Esophagus muscularis mucosa (tissue), 4 donors: ENCODE measurements at places on chromosomes 6 and 20.

DNA sequence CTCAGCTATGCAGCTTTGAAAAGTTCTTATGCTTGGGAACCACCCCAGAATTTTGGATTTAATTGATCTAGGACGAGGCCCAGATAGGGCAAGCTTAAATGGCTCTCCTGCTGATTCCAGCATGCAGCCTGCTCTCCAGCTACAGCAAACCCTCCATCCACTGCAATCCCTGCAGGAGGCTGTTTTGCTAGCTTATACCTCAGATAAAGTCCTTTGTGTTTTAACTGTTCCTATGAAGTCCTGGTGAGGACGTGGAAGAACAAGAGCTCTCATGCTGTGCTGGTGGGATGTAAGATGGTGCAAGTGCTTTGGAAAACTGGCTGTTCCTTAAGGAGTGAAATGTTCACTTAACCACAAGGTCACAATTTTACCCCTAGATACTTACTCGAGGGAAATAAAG is 25.5 kb upstream of the NXT1 start:
- no peak overlapping the region for H3K27ac ChIP-seq
- no peak for DNase-seq
- no peak overlapping the region for H3K4me3 ChIP-seq
- no peaks in the 10 kb centered on the region for H3K36me3 ChIP-seq
- no peaks in the 10 kb centered on the region for H3K27me3 ChIP-seq

DNA sequence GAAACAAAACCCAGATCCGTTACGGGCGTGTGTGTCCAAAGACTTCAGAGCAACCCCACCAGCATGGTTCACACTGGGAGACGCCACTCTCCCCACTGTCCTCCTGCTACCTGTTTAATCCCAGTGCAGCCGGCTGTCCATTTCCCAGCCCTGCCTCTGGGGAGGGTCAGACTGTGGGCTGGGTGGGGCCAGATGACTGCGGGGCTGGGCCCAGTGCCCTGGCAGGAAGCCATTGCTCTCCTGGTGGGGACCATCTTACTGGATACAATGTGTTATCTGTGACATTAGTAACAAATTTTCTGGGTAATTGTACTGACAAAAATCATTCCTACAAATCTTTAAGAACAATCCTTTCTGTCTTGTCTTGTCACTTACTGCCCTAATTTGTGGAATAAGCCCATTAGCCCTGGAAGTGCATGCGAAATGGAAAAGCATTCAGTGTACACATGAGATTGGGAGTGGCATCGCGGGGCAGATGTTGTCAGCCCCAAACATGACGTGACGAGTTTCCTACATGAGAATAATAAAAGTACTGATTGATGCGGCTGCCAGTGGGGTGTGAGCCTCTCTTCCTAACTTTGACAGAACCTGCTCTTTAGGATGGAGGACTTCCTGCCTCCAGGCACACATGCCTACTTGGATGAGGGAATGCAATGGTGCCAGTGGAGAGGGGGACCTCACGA is 37.9 kb upstream of the PCMTD2 start:
- no peaks in the 10 kb centered on the region for H3K36me3 ChIP-seq
- H3K27ac ChIP-seq: no peak overlapping the region
- no peaks in the 10 kb centered on the region for H3K27me3 ChIP-seq
- no peak for DNase-seq
- H3K4me3 ChIP-seq: no peak overlapping the region

DNA sequence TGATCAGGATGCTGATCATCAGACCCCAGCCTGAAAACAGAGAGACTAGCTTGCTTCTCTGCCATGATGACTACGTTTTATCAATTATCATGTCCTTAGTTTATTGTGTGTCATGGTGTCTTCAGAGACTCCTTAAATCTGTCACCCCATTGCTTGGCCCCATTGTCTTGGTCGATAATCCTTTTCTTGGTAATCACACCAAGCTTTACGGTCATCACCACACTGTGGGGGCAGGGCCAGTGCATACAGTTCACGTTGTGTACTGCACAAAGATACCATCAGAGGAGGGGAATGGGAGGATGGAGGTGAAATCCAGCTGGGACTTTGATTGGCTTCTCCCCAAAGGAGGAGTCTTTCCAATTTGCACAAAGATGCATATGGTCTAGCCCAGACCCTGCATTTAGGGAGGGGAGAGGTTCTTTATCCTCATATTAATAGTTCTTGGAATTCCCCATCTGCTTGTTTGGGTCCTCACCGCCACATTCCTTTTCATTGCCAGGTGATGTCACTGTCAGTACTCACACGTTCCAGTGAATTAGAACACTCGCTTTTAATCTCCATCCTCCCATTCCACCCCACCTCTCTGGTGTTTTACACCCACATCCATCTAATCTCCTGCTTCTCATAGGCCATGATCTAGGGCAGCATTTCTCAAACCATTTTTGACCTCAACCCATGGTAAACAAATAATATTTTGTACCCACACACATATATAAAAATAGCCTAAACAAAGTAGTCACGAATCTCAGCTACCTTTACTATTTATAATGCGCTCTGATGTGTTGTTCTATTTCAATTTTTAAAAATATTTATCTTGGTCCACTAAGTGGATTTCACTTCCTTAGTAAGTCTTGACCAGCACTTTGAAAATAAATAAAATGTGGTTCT is 5.7 kb downstream of the ETV7 start:
- H3K27ac ChIP-seq: no peak overlapping the region
- H3K4me3 ChIP-seq: no peak overlapping the region
- peaks cover 6% of the 10 kb centered on the region for H3K4me1 ChIP-seq
- no peak for DNase-seq
- no peaks in the 10 kb centered on the region for H3K27me3 ChIP-seq

GRCh38 chr6:13099771-13100170 is 228.6 kb downstream of the TBC1D7 start:
- no peak overlapping the region for H3K27ac ChIP-seq
- DNase-seq: no peak
- H3K4me1 ChIP-seq: peaks cover 14% of the 10 kb centered on the region
- H3K4me3 ChIP-seq: no peak overlapping the region

DNA sequence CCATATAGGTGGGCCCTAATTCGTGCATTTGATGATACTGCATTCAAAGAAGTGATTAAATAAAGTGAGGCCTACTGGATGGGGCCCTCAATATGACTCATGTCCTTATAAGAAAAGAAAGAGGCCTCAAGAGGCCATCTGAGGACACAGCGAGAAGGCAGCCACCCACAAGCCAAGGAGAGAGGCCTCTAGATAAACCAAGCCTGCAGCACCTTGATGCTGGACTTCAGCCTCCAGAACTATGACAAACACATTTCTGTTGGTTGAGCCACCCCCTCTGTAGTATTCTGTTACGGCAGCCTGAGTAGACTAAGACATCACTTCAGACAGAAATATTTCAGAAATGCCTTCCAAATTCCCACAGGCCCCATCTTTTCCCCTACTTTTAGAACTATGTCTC is 82.5 kb upstream of the PLEKHG1 start:
- no peaks in the 10 kb centered on the region for H3K27me3 ChIP-seq
- H3K4me3 ChIP-seq: no peak overlapping the region
- no peaks in the 10 kb centered on the region for H3K4me1 ChIP-seq
- H3K27ac ChIP-seq: no peak overlapping the region
- peak; percentile 64 for DNase-seq

GRCh38 chr6:51855310-51856082 is 231.9 kb downstream of the PKHD1 start:
- no peak for DNase-seq
- H3K27ac ChIP-seq: no peak overlapping the region
- no peaks in the 10 kb centered on the region for H3K36me3 ChIP-seq
- no peaks in the 10 kb centered on the region for H3K4me1 ChIP-seq
- no peaks in the 10 kb centered on the region for H3K27me3 ChIP-seq
- no peak overlapping the region for H3K4me3 ChIP-seq

DNA sequence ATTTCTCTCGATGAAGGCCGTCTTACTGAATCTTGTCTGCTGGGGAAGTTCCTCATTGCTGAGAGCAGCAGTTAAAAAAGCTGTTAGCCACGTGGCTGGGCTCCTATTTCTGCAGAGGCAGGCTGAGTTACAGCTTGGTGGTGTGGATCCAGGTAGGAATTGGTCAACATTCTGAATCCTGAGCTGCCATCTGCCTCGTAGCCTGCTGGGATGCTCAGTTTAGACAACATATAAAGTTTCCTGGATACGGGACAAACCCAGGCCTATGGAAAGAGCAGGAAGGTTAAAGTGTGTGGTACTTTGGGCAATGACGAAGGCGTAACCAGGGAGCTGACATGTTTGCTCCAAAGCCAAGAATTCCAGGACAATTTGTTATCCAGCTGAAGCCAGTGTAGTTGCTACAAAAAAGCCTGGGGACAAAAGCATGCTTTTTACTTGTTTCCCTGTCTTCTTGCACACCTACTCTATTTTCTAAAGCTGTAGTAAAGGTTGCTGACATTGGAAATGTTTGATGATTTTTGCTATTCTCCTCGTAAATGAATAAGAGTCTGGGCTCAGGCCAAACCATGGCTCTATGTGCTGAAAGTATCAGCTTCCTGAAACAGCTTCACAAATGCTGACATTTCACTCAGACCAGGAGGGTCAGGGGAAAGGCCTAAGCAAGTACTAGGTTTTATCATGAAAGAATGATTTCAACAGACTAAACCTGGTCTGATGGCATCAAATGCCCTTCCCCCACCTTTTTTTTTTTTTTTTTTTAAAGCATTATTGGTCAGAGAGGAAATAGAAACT is 12.4 kb upstream of the MYLK2 start:
- no peak overlapping the region for H3K4me3 ChIP-seq
- H3K27ac ChIP-seq: no peak overlapping the region
- DNase-seq: no peak
- peaks cover 5% of the 10 kb centered on the region for H3K4me1 ChIP-seq
- no peaks in the 10 kb centered on the region for H3K36me3 ChIP-seq

- no peak overlapping the region for H3K4me3 ChIP-seq
- no peak for DNase-seq
- no peak overlapping the region for H3K27ac ChIP-seq
- no peaks in the 10 kb centered on the region for H3K4me1 ChIP-seq
Observed at GRCh38 chr6:114291428-114291827, 51.4 kb downstream of the HS3ST5 start.

DNA sequence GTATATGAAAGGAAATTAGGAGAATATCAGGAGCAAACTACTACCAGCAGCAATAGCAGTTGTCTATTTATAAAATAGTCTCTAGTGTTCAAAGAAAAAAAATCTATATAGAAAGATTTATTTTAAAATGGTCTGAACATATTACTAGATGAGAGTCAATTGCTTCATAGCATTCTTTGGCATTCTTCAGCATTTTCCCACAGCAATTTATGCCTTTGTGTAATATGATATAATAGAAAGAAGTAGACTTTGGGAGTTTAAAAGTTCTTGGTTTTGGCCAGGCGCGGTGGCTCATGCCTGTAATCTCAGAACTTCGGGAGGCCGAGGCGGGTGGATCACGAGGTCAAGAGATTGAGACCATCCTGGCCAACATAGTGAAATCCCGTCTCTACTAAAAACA is 157.0 kb upstream of the PLN start:
- no peaks in the 10 kb centered on the region for H3K4me1 ChIP-seq
- no peak for DNase-seq
- H3K27ac ChIP-seq: no peak overlapping the region
- no peaks in the 10 kb centered on the region for H3K27me3 ChIP-seq
- H3K36me3 ChIP-seq: no peaks in the 10 kb centered on the region
- H3K4me3 ChIP-seq: no peak overlapping the region

DNA sequence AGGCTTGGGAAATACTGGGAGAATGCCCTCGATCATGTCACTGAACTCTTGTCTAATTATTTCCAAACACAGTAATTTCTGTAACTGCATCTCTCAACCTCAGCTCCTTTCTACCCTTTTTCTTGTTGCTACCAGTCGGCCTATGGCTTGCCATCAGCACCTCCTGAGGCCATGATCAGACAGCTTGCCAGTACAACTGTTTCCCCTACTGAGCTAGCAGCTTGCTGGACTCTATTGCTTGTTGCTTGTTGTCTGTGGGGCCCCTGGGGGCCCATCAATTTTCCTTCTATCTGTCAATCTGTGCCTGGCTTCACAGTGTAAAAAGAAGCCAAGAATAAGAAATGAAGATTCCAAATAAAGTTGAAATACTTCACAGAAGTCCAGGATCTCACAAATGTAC is 123.9 kb downstream of the OPN5 start:
- no peaks in the 10 kb centered on the region for H3K36me3 ChIP-seq
- H3K27me3 ChIP-seq: no peaks in the 10 kb centered on the region
- no peak for DNase-seq
- no peak overlapping the region for H3K27ac ChIP-seq
- H3K4me1 ChIP-seq: no peaks in the 10 kb centered on the region
- no peak overlapping the region for H3K4me3 ChIP-seq

DNA sequence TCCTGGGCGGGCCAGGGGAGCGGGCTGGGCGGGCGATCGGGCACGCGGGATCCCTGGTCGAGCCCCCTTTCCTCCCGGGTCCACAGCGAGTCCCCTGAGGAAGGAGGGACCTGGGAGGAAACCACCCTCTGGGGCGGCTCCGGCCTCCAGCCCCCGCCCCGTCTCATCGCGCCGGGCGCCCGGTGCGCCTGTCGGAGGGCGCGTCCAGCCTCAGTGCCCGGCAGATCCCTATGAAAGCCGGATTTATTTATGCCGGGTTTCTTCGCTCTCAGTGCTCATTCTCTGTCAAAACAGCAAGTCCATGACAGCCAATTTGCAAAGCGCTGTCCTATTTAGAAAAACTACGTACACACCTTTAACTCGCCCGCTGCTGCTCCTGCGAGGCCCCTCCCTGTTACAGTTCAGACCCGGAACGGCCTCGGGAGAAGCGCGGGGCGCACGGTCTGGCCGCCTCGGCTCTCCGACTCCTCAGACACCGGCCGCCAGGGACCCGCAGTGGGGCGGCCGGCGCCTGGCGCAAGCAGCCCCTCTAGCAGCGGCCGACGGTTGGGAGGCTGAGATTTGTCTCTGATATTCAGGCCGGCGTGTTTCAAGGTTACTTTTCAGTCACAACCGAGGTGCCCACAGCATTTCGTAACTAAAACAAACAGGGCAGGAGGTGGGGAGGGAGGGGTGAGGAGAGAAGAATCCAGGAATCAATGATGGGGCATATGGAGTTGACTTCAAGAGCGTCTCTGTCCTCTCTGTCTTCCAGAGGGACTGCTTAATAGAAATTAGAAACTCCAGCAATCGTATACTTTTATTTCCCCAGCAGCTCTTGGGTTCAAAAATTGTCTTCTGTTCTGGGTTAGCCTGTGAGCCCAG is 782 bp upstream of the FOXA2 start:
- peaks cover 39% of the 10 kb centered on the region for H3K4me1 ChIP-seq
- H3K4me3 ChIP-seq: peak overlapping the region; percentile 24
- peaks cover 98% of the 10 kb centered on the region for H3K27me3 ChIP-seq
- DNase-seq: no peak

GRCh38 chr6:118780668-118781067 is 113.3 kb upstream of the ASF1A start:
- H3K36me3 ChIP-seq: no peaks in the 10 kb centered on the region
- peaks cover 22% of the 10 kb centered on the region for H3K4me1 ChIP-seq
- no peak overlapping the region for H3K4me3 ChIP-seq
- no peak for DNase-seq
- H3K27ac ChIP-seq: no peak overlapping the region
